ENCODE measurements at places on chromosomes 5 and 9. TPM values are rescaled to one million over a fixed set of nuclear protein-coding genes. Genes with fewer than 3 reads are reported as not detected.

PCDHGA1 gene
- 0.41 TPM for total RNA-seq

FBP1 gene
- 3.8 TPM for total RNA-seq

TSSK1B gene
- not detected for total RNA-seq

WNT8A gene
- total RNA-seq, result not detected

GHR gene
- 6.4 TPM for total RNA-seq

ROR2 gene
- 0.21 TPM for total RNA-seq

SLC4A9 gene
- not detected for total RNA-seq

SYK gene
- total RNA-seq, result 23.3 TPM

JAKMIP2 gene
- total RNA-seq, result 1.6 TPM

CHMP5 gene
- total RNA-seq, result 55.9 TPM

DNA sequence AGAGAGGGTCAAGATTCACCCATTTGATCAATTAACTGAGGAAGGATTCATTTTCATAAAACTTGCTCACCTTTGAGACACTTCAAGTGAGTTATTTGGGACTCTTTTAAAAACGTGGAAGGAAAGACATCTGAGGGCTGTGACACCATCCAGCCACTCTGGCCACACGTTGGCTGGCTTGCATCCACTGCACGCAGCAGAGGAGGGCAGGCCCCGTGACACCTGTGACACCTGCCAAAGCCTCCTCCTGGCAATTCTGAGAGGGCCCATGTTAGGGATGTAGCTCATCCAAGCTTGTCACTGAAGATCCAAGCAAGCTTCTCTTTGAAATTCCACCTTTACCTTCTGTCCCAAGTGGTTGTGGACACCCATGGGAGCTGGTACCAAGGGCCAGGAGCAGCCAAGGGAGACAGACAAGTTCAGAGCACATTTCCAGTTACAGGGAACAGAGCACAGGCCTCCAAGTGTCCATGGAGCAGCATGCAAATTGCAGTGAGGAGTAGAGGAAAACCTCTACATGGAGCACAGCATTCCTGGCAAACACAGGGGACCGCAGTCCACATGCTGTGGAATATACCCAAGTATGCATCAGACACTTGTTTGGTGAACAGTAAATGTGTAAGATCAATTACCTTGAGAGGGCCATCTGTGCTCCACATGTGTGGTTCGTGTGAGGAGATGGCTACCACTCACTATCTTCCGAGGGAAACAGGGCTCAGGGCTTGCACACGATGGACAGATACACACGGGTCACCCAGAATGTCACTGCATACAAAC lies 4.8 kb downstream of the PRSS3 start:
- H3K4me1 ChIP-seq, result no peaks in the 10 kb centered on the region
- H3K36me3 ChIP-seq, result no peaks in the 10 kb centered on the region
- no peak overlapping the region for H3K27ac ChIP-seq

GRCh38 chr9:93059011-93059714 lies 662 bp downstream of the SUSD3 start:
- no peaks in the 10 kb centered on the region for H3K36me3 ChIP-seq
- no peaks in the 10 kb centered on the region for H3K27me3 ChIP-seq
- peaks cover 29% of the 10 kb centered on the region for H3K4me1 ChIP-seq
- H3K4me3 ChIP-seq, result peak overlapping the region; percentile 86
- DNase-seq, result no peak
- peak overlapping the region; percentile 93 for H3K27ac ChIP-seq

- DNase-seq, result no peak
- H3K4me1 ChIP-seq, result no peaks in the 10 kb centered on the region
- H3K4me3 ChIP-seq, result no peak overlapping the region
- no peaks in the 10 kb centered on the region for H3K27me3 ChIP-seq
Measured at GRCh38 chr5:4777435-4777834, 362.7 kb upstream of the ADAMTS16 start.

DNA sequence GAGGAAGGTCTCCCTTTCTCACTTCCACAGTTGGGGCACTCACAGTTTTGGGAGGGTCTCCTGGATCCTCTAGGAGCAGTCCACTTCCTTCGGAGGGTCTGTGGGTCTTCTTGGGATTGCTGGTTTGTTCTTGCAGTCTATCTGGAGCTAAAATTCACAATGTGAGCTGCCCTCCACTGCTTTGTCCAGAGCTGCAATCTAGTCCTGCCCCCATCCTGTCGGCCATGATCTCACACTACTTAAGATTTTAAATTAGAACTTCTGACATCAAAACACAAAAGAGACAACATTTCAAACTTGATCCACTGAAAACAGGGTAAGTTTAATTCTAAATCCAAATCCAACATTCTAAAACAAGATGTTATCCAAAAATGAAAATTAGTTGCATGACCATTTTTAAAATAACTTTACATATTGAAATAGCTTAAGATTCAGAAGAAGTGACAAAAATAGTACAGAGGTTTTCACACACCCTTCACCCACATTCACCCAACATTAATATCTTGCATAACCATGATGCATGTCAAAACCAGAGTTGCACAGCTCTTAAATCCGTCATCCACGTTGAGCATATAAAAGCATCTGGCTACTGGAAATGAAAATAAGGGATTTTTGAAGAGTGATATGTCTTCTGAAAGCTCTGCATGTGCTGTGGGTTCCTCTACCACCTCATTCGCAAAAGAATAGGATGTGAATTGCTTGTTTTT lies 113.7 kb upstream of the EPB41L4A start:
- no peaks in the 10 kb centered on the region for H3K36me3 ChIP-seq
- DNase-seq, result no peak
- H3K27me3 ChIP-seq, result no peaks in the 10 kb centered on the region
- H3K4me1 ChIP-seq, result no peaks in the 10 kb centered on the region
- H3K4me3 ChIP-seq, result no peak overlapping the region
- no peak overlapping the region for H3K27ac ChIP-seq

GRCh38 chr5:65548281-65548680 lies 14.7 kb downstream of the CENPK start:
- H3K27me3 ChIP-seq, result no peaks in the 10 kb centered on the region
- no peak overlapping the region for H3K27ac ChIP-seq
- no peaks in the 10 kb centered on the region for H3K36me3 ChIP-seq
- no peak overlapping the region for H3K4me3 ChIP-seq
- no peaks in the 10 kb centered on the region for H3K4me1 ChIP-seq
- no peak for DNase-seq

DNA sequence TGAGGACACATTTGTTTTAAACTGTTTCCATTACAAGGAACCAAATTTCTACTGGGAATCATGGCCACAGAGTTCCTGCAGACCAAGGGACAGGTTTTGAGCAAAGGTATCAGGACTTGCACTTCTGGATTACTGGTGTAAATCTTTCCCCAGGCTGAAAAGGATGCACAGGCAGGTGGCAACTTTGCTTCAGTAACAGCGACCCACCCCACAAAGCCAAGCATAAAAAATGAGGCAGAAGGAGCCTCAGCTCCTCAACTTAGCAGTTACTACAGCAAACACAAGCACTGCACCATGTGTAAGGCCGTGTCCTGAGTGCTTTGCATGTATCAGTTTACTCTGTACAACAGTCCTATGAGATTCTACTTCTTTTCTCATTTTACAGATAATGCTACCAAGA lies 251.9 kb downstream of the EBF1 start:
- H3K4me1 ChIP-seq, result peaks cover 6% of the 10 kb centered on the region
- no peak overlapping the region for H3K4me3 ChIP-seq
- DNase-seq, result no peak

- H3K4me1 ChIP-seq, result peaks cover 18% of the 10 kb centered on the region
- H3K4me3 ChIP-seq, result no peak overlapping the region
- H3K27ac ChIP-seq, result no peak overlapping the region
- H3K36me3 ChIP-seq, result no peaks in the 10 kb centered on the region
Measured at GRCh38 chr9:73183917-73184861, 32.5 kb downstream of the ANXA1 start.

DNA sequence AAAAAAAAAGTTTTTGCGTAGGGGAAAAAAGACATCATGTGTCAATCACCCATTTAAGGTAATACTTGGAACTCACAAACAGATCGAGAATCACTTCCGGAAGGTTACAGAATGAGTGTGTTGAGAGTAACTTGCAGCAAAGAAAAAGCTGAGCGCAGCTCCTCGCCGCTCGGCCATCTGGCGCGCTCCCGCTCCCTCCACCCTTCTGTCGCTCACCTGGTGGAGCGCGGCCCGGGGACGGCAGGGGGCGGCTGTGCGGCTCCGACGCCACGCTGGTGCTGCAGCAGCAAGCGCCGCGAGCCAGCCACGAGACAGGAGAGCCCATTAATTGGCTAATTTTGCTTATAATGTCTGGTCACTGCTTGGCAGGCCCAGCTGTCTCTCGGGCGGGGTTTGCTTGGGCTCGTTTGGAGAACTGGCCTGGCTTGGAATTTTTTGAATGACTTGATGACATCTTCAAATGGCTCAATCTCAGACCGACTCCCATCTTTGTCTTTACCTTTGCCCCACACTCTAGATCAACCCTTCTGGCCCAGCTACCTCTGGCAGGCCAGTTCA lies 601.8 kb downstream of the CCDC171 start:
- no peak overlapping the region for H3K27ac ChIP-seq
- no peaks in the 10 kb centered on the region for H3K36me3 ChIP-seq
- no peaks in the 10 kb centered on the region for H3K27me3 ChIP-seq
- H3K4me3 ChIP-seq, result peak overlapping the region; percentile 69

DNA sequence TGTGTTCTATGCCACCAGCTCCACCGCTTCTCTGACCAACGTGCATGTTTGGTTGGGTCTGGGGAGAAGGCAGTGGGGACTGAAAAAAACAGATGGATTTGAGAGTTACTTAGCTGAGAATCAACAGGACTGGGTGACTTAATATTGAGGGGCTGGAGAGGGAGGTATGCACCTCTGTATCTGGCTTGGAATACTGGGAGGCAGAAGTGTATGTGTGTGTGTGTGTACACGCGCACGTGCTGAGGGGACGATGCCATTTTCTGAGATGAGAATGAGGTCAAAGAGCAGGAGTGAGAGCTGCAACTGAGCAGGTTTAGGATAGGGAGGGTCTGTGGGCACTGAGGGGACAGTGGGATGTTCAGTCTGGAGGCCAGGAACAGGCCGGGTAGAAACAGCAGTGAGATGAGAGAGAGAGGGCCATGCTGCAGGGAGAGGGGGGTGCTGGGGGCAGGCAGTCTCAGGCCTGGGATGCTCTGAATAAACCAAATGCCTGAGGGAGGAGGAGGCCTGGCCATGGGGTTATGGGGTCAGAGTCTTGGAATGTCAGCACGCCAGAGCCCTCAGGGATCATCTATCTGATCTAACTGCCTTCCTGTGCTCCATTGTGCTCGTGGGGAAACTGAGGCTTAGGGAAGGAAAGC lies 14.0 kb downstream of the PDGFRB start:
- no peak for DNase-seq
- H3K4me3 ChIP-seq, result no peak overlapping the region
- H3K4me1 ChIP-seq, result peaks cover 100% of the 10 kb centered on the region
- H3K27ac ChIP-seq, result peak overlapping the region; percentile 97
- peaks cover 3% of the 10 kb centered on the region for H3K36me3 ChIP-seq

- DNase-seq, result no peak
- H3K36me3 ChIP-seq, result peaks cover 22% of the 10 kb centered on the region
- no peaks in the 10 kb centered on the region for H3K27me3 ChIP-seq
Measured at GRCh38 chr9:136936645-136937170, 7.8 kb downstream of the FBXW5 start.

DNA sequence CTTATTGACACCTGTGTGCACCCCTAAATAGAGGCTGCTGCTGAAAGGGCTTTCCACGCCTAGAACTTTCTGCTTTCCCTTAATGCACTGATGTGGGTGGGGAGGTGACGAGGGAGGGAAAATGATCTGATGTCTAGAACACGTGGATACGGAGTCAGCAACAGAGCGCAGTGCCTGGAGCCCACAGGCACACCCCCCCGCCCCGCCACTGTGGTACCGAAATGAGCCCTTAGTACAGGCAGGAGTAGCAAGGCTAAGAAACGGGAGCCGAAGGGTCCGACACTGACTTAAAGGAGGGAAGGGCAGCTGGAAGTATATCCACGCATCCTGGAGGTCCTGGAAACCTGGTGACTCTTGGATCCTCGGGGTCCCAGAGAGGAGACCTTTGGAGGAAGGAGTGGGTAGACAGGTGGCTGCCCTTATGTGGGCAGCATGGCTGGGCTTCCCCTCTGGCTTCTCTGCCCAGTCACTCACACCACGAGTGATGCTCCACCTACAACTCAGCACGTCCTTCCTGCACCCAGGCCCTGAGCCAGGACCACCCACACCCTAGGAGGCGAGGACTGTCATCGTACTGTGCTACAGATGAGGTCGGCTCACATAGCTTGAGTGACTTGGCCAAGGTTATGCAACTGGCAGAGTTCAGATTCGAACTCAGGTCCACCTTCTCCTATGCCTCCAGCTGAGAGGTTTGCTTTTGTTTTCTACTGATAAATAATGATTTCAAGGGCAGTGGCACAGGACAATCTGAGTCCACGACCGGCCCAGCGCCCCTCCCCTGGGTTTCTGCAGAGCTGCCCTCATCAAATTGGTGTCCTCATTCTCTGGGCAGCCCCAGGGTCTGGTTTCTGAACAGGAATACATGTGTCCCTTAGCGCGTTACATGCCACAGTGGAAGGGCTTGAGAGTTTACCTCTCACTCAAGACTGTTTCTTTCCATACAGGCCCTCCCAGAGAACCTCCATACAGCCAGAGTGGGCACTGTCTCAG lies 4.7 kb upstream of the VAV2 start:
- H3K4me1 ChIP-seq, result peaks cover 18% of the 10 kb centered on the region
- H3K27ac ChIP-seq, result no peak overlapping the region
- H3K4me3 ChIP-seq, result no peak overlapping the region
- DNase-seq, result no peak

GRCh38 chr9:130523921-130524320 lies 55.5 kb upstream of the FUBP3 start:
- H3K4me1 ChIP-seq, result no peaks in the 10 kb centered on the region
- no peak for DNase-seq
- no peaks in the 10 kb centered on the region for H3K36me3 ChIP-seq
- H3K27me3 ChIP-seq, result no peaks in the 10 kb centered on the region

DNA sequence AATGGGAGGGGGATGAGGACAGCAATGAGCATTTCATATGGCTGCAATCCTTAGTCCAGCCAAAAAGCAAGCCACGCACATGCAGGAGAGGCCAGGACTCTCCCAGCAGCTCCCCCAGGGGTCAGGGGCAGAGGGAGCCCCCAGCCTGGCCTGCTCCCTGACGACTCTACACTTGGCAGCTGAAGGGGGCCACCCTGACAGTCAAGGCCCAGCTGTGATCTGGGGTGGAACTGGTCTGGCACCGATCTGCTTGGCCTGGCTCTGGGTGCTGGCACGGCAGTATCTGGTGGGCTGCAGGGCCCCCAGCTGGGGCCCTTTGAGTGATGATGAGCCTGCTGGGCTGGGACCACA lies 118.1 kb downstream of the ADAMTS2 start:
- H3K4me1 ChIP-seq, result no peaks in the 10 kb centered on the region
- no peaks in the 10 kb centered on the region for H3K27me3 ChIP-seq
- no peaks in the 10 kb centered on the region for H3K36me3 ChIP-seq
- DNase-seq, result no peak
- no peak overlapping the region for H3K27ac ChIP-seq
- H3K4me3 ChIP-seq, result no peak overlapping the region

All from thoracic aorta (tissue), 2 donors.